ENCODE measurements at places on chromosomes 6 and 20. TPM values are rescaled to one million over a fixed set of nuclear protein-coding genes. Genes with fewer than 3 reads are reported as not detected.

CCDC167 gene
- total RNA-seq: 64.0 TPM

CLVS2 gene
- not detected for total RNA-seq

FAM184A gene
- 2.7 TPM for total RNA-seq

SNPH gene
- 7.6 TPM for total RNA-seq

BFSP1 gene
- total RNA-seq: 0.50 TPM

ULBP1 gene
- 0.71 TPM for total RNA-seq

RAET1E gene
- total RNA-seq: not detected

DCDC2 gene
- not detected for total RNA-seq

OR2B6 gene
- total RNA-seq: not detected

LHFPL5 gene
- total RNA-seq: not detected

RBM24 gene
- not detected for total RNA-seq

DPM1 gene
- 53.0 TPM for total RNA-seq

SLX4IP gene
- 8.8 TPM for total RNA-seq

RRAGD gene
- total RNA-seq: 2.5 TPM

FAM217A gene
- total RNA-seq: not detected

FAM210B gene
- total RNA-seq: 5.2 TPM

FERMT1 gene
- not detected for total RNA-seq

CLPSL2 gene
- not detected for total RNA-seq

OGFRL1 gene
- 8.4 TPM for total RNA-seq

BPIFA1 gene
- not detected for total RNA-seq

NKAIN4 gene
- total RNA-seq: not detected

IL22RA2 gene
- total RNA-seq: not detected

NRSN2 gene
- 2.4 TPM for total RNA-seq

TMEM217 gene
- 3.1 TPM for total RNA-seq

JARID2 gene
- 33.0 TPM for total RNA-seq

PLA2G7 gene
- total RNA-seq: not detected

ABHD16A gene
- 55.4 TPM for total RNA-seq

TRAPPC3L gene
- not detected for total RNA-seq

SEMG1 gene
- not detected for total RNA-seq

GNMT gene
- total RNA-seq: 1.2 TPM

SLC22A7 gene
- not detected for total RNA-seq

Measured in activated CD8-positive, alpha-beta T cell treated with anti-CD3 and anti-CD28 coated beads, Interleukin-2, amount 10 ng/mL, durations not matched to agents 7 days and 5 days (primary cell).